T-cell (primary cell): ENCODE measurements at places on chromosomes 4 and X.

DNA sequence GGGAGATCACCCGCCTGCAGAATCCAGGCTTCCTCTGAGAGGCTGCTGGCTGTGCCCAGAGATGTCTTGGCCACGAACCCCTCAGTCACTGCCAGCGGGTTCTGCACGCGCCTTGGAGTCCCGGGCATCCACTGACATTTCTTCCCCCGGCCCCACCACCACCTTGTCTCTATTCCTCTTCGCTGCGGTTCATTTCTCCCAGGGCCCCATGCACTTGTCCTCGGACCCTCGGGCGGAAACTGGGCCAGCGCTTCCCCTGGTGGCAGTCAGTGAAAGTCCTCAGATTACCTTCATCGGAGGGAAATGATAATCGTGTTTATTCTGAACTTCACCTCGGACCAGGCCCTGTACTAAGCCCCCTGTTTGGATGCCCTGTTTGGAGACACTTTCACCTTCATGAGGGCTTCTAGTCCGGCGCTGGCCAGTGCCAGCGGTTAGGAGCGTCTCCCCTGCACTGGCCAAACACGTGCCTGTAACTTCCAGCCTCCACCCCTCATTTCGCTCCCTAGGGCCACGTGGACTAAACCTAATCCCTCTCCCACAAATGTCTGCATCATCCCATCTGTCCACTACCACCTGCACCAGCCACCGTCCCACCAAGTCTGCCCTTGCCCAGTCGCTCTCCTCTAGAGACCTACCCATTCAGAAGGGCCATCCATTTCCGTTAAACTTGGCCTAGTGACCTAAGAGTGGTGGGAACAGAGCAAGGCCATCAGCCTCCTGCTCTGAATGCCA is 82.0 kb downstream of the DCTD start:
- no peak for DNase-seq

DNA sequence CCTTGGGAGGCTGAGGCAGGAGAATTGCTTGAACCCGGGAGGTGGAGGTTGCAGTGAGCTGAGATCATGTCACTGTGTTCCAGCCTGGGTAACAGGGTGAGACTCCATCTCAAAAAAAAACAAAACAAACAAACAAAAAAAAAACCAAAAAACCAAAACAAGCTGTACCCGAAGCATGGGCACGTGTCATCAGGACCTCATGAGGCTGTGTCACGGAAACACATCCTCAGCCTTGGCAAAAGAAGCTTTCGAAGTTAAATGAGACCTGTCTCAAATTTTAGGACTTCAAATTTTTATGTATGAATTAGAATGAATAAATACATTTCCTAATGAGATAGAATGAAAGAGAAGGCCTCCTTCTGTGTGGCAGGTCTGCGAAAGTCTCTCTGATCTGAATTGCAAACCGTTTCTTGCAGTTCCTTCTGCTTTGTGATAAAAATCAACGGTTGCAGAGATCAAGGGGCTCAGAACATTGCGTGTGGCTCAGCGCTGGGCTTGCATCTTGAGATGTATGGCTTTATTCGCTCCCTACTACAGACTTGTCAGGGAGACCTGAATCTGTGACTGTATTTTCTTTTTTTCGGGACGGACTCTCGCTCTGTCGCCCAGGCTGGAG is 19.5 kb upstream of the CRLF2 start:
- no peak for DNase-seq

GRCh38 chr4:166045457-166045856 is 172.4 kb downstream of the TLL1 start:
- DNase-seq, result no peak

DNA sequence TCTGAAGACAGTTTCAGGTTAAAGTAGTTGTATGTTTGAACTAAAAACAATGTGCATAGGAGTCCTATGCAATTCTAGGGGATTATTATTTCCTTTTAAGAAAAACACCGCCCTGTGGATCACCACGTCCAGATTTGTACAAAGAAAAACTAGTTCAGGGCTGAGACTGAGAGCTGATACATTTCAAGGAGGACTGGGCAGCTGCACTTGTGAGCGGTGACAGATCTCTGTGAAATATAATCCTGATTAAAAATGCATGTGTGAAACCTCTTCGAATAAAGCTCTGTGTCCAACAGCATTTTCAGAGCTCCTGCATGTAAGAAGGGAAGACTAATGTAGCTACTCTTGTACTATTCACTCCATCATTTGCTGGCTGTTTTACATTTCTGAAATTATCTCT is 365.8 kb upstream of the PITX2 start:
- DNase-seq, result no peak

DNA sequence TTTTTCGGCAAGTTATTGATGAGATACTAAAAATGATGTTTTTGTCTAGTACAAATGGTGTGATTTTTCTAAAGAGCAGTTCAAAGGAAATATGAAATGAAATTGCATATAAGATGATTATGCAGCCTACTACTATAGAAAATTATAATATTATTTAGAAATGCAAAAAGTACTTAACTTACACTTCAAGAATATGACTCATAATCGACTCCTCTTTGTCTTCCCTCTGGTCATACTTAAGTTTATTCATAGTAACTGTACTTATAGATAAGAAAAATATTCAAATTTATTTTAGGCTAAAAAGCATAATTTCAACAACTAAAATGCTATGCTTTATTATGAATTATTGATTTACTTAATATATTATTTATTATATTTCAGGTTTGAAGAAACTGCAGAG is 33.2 kb downstream of the CEP44 start:
- DNase-seq, result no peak

GRCh38 chr4:138741766-138742377 is 273.7 kb upstream of the NOCT start:
- DNase-seq, result no peak

- no peak for DNase-seq
Measured at GRCh38 chr4:125084608-125085007, 230.1 kb upstream of the FAT4 start.

GRCh38 chrX:98357146-98357545 is 1473.4 kb downstream of the RPA4 start:
- DNase-seq, result no peak

DNA sequence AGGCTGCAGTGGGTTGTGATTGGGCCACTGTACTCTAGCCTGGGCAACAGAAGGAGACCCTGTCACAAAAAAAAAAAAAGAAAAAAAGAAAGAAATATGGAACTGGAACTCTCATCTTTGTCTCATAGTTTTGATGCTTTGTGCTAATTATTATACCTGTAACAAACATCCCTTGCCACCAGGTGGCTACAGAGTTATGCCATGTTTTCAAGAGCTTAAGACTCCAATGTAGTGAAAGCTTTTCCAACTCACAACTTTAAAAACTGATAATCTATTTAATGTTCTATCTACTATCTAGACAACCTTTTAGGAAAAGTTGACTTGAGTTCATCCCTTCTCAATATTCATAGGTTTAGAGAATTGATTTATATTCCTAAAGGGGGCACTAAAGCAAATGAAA is 42.4 kb downstream of the HTR2C start:
- no peak for DNase-seq

DNA sequence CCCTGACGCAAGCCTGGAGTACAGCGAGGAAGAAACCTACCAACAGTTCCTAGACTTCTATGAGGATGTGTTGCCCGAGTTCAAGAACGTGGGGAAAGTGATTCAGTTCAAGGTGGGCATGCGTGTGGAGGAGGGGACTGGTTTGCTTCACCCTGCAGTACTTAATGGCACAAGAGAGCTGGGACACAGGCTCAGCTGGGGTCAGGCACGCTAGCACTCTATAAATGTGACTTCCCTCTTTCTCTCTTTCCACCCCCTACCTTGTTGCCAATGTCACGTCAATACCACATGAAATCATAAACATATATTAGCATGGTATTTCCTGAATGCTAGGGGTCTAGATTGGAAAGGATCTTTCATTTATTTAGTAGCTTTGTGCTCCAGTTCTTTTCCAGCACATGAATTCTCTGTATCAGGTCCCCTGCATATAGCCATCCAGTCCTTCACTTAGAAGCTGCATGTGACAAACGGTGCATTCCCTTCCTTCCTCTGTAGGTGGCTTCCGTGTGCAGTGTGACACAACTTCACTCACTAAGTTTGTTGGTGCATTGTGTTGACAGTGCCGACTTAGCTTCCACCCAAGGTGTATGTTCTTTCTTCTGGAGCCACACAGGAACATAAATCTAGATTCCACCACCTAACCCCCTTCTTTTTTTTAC is 25.6 kb downstream of the ZRSR2 start:
- DNase-seq, result no peak

- no peak for DNase-seq
Measured at GRCh38 chr4:709348-709747, 3.7 kb downstream of the PCGF3 start.

DNA sequence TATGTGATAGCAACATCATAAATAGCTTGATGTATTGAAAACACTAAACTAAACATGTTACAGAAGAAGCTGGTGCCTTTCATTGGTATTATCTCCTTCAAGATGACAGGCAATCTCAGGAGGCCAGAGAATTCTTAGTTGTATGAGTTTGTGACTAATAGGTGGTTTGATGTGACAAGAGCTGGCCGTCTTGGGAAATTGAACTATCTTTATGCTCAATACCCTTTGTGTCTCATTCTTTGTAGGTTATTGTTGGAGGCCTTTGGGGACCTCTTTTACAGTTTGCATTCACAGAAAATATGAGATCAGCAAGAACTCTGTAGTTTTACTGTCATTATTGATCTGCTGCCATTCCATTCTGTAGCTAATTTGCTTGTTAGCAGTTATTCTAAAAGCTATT is 659.2 kb upstream of the PITX2 start:
- DNase-seq, result no peak

- DNase-seq, result no peak
Measured at GRCh38 chr4:95545546-95545945, 3.2 kb downstream of the UNC5C start.
